A549 treated with Mapracorat at 1 μM for 4 hours (cell line): ENCODE measurements at places on chromosomes 16 and 17. TPM values are rescaled to one million over a fixed set of nuclear protein-coding genes. Genes with fewer than 3 reads are reported as not detected.

DBNDD1 gene
- 47.5 to 63.7 TPM (median 58.7 TPM) in 5 replicates for total RNA-seq

HOXB8 gene
- 6.2 to 8.3 TPM (median 7.0 TPM) in 5 replicates for total RNA-seq

KRT32 gene
- 0.07 TPM in 2 of 5 replicates, not detected in the others for total RNA-seq

KRT17 gene
- 0.66 to 1.0 TPM (median 0.83 TPM) in 5 replicates for total RNA-seq

SMIM22 gene
- not detected in 5 replicates for total RNA-seq
